ENCODE measurements at places on chromosomes 11 and 22.

- DNase-seq, result no peak
These were observed 304.1 kb upstream of the ANO5 start for GRCh38 chr11:21888814-21889213.

- DNase-seq, result peak; percentile 97
These were observed at the start of gene MPZL3 for GRCh38 chr11:118251858-118252652. Gene MPZL3, minus strand, starts transcription at chr11:118252365. Its CDS starts 71 bp downstream, at chr11:118252294.

DNA sequence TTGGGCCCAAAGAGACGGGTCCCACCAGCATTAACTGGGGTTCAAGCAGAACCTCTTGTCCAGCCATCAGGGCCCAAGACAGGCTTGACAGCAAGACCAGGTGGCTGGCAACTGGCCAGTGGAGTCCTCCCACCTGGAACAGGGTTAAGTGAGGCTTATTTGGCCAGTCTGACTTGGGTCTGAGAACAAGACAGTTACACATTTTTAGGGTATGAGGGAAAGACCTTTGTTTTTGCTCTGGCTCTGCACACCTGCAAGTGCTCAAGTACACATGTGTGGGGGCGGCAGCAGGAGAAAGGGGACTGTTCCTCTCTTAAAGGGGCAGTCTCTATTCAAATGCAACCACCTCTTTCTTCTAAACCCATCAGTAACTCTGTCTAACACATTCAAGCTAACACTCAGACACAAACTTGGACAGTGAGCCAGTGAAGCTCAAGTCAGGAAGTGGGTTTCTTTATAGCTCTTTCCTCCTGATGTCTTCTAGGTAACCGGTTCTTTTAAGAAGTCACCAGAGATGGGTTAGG, 116.2 kb downstream of the ETS1 start:
- no peak for DNase-seq

DNA sequence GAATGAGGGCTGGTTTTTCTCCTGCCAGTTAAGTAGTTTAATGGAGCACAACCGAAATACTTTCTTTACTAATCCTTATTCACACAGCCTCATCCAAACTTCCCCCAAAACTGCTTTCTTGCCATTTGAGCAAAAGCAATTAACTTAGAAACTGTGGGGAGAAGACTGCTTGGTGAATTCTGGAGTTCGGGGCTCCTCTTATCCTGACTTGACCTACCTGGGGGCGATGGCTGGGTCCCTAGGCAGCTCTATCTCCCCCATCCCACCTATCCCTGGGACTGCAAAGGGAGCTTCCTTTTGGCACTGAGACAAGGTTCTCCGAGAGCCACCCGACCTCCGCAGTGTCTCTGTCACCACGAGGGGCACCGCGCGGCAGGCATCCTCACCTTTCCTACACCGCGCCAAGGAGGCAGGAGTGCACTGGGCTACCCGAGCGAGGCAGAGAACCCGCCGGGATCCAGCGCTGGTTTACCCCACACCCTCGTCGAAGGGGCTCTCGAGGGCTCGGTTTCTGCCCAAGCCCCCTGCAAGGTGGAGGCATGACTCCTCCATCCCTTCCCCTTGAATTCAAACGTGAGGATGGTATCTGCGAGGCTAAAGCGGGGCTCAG, 759 bp downstream of the DESI1 start:
- peak; percentile 50 for DNase-seq

DNA sequence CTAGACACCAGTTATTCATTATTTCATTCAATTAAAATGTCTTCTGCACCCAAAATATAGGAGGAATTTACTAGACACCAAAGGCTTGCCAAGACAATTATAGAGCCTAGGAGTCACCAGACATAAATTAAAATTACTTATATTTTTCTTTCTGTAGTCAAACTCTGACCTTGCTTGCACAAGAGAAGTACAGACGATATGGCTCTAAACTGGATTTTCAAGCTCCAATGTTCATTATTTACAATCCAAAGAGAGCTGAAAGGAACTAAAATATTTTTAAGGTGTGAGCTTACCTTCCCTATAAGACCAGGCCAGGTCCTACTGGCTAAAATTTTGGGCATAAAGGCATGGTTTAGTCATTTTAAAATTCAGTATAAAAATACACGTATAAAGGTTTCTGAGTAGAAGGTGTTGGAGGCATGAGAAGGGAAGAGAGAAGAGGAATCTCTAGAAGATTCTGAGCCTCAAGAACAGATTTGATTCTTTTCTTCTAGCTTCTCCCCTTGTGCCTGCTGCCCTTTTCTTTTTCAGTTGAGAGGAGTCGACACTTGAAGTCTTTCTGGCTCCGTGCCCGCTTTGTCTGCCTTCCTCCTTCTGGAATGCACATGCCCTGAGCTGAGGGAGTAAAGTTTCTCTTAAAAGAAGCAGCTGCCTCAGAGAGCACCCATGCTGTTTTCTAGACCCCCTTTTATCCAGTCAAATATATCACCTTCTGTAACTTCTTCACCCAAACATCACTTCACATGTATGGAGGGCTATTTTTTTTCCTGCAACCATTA, 13.5 kb downstream of the C11orf97 start:
- no peak for DNase-seq

- no peak for DNase-seq
These were observed 24.6 kb downstream of the FLRT1 start for GRCh38 chr11:64060263-64060860.

DNA sequence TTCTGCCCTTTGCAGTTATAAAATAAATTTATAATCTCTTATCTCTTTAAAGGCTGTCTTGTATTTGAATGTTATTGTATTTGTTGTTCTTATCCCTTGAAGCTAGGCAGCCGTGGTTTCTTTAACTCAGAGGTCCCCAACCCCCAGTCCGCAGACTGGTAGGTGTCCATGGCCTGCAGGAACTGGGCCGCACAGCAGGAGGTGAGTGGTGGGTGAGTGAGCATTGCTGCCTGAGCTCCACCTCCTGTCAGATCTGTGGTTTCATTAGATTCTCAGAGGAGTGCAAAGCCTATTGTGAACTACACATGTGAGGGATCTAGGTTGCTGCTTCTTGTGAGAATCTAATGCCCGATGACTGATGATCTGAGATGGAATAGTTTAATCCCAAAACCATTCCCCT, 380.0 kb upstream of the CCDC90B start:
- DNase-seq, result no peak

DNA sequence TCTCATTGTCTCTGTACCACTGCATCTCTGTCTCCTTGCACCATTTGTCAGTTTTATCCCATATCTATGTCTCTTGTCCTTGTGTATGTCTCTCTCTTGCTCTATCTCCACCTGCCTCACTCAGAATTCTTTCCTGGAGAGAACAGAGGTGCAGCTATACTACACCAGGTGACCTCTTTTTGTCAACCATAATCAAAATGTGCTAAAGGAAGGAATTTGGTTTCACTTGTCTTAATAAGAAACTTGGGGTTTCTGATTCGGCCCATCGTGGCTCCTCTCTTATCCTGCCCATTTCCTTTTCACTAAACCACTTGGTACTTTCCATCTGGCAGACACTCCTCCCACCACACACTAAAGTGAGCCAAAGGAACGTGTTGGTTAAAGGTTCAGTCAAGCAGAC, 2.0 kb upstream of the C11orf42 start:
- no peak for DNase-seq

DNA sequence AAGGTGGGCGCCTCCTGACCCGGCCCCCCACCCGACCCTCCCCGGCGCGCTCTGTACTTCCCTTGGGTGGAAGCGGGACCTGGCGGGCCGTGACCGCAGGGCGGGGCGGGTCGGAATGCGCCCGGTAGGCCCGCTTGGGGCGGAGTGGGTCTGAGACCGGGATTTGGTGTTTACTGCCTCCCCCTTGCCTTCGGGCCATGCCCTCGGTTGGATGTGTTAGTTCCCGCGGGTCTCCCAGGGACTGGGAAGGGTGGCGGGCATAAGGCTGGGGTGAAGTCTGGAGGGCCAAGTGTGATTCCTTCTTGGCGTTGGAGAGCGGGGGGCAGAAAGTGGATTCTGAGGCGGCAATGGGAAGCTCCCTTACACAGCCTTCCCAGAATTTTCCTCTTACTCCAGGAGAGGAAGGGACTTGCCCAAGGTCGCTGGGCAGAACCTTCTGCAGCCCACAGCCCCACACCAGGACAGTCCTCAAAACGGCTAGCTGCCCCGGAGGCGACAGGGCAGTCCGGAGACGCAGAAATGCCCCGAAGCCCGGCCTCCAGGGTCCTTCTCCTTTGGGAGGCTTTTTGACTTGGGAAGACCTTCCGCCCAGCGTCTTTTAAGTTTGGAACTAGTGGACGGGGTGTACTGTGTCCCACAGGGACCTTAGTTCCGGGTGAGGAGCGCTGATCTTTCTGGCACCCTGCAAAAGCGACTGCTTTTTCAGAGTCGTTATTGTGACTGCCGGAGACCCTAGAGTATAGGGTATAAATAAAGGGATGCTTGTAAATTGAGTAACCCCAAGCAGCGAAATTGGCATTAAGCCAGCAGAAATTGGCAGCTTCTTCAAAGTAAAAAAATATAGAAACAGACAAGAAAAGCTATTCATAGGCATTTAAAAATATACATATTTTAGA, 647 bp downstream of the SWAP70 start:
- DNase-seq, result peak; percentile 61

DNA sequence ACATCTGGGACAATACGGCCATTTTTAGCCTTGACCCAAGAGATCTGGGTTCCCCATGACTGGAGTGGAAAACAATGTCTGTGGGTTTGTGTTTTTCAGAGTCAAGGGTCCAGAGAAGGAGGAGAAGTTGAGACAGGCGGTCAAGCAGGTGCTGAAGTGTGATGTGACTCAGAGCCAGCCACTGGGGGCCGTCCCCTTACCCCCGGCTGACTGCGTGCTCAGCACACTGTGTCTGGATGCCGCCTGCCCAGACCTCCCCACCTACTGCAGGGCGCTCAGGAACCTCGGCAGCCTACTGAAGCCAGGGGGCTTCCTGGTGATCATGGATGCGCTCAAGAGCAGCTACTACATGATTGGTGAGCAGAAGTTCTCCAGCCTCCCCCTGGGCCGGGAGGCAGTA, 15.7 kb downstream of the NNMT start:
- DNase-seq, result no peak

GRCh38 chr11:34640050-34640923, 19.4 kb downstream of the EHF start:
- DNase-seq, result peak; percentile 56

DNA sequence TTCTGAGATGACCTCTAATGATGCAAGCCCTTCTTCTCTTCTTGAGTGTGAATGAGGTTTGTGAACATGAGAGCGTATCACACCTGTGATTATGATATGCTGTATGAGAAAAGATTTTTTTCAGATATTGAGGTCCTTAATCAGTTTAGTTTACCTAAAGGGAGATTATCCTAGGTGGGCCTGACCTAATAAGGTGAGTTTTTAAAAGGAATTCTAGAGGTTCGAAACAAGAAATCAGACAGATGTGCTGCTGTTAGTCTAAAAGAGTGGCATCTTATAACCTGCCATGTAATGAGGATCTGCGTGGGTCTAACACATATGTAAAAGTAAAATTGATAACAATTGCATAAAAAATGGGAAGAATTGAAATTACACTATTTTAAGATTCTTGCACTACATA, 33.8 kb downstream of the MSANTD4 start:
- DNase-seq, result no peak

- no peak for DNase-seq
These were observed 752.4 kb downstream of the NELL1 start for GRCh38 chr11:21421711-21422329.

GRCh38 chr11:96113193-96113681, 189.3 kb upstream of the MTMR2 start:
- DNase-seq, result no peak

- no peak for DNase-seq
These were observed 213.5 kb downstream of the OR4C45 start for GRCh38 chr11:50246183-50246582.

DNA sequence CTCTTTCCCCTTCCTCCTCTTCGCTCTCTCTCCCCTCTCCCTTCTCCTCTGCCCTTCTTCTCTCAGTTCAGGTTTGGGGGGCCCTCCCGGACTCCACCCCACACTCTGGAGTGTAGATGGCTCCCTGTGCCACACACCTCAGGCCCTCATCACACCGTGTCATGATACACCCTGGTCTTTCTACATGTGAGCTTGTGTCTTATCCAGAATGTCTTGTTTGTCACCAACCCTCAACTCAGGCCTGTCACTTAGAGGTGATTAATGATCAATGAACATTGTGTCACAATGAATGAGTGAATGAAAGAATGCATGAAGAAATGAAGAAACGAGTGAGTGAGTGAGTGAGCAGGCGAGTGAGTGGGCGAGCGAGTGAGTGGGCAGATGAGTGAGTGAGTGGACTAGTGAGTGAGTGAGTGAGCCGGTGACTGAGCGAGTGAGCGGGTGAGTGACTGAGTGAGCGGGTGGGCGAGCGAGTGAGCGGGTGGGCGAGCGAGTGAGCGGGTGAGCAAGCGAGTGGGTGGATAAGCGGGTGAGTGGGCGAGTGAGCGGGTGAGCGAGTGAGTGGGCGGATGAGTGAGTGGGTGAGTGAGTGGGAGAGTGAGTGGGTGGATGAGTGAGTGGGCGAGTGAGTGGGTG, 33.8 kb downstream of the CAPN1 start:
- DNase-seq, result no peak

DNA sequence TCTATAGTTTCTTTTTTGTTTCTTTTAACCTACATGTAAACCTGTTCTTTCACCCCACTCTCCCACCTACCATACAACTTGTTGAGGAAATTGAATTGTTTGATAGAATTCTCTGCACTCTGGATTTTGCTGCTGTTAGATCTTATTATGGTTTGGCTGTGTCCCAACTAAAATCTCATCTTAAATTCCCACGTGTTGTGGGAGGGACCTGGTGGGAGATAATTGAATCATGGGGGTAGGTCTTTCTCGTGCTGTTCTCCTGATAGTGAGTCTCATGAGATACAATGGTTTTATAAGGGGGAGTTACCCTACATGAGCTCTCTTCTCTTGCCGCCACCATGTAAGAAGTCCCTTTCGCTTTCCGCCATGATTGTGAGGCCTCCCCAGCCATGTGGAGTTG, 15.0 kb upstream of the PITPNB start:
- DNase-seq, result no peak

GRCh38 chr11:117385906-117386305, 58.3 kb downstream of the CEP164 start:
- DNase-seq, result no peak

GRCh38 chr11:36488096-36488495, 22.0 kb downstream of the TRAF6 start:
- no peak for DNase-seq

- DNase-seq, result no peak
These were observed 32.2 kb upstream of the PTPRJ start for GRCh38 chr11:47948137-47948536.

- no peak for DNase-seq
These were observed 587.7 kb downstream of the BRD1 start for GRCh38 chr22:49240016-49240380.

GRCh38 chr11:61747967-61748285, 4.5 kb upstream of the MYRF start:
- no peak for DNase-seq

DNA sequence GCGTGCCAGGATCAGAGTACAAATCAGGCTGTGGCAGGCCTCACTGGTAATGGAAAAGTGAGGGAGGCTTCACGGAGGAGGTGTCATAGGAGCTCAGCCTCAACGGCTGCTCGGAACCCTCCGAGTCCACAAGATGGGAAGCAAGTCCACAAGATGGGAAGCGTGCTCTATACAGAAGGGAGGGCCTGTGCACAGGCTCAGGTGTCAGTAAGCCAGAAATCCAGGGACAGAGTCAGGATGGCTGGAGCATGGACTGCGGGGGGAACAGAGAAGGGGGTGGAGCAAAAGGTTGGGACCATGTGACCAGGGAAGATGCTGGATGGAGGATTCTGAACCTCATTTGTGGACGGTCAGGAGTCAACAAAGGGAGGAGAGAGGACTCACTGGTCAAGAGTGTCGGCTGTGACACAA, 3.4 kb upstream of the DPP3 start:
- DNase-seq, result no peak

Measured in NCI-H146 (cell line).